Amniotic epithelial cell (primary cell): ENCODE measurements at places on chromosomes 11 and 22.
A peak's percentile ranks its signal among the peaks of the same experiment; 100 is the strongest.

GRCh38 chr11:123505546-123506299 is 75.7 kb downstream of the GRAMD1B start:
- no peak for DNase-seq

- peak; percentile 88 for DNase-seq
Observed at GRCh38 chr11:64121663-64122410, 44.1 kb downstream of the MACROD1 start.

DNA sequence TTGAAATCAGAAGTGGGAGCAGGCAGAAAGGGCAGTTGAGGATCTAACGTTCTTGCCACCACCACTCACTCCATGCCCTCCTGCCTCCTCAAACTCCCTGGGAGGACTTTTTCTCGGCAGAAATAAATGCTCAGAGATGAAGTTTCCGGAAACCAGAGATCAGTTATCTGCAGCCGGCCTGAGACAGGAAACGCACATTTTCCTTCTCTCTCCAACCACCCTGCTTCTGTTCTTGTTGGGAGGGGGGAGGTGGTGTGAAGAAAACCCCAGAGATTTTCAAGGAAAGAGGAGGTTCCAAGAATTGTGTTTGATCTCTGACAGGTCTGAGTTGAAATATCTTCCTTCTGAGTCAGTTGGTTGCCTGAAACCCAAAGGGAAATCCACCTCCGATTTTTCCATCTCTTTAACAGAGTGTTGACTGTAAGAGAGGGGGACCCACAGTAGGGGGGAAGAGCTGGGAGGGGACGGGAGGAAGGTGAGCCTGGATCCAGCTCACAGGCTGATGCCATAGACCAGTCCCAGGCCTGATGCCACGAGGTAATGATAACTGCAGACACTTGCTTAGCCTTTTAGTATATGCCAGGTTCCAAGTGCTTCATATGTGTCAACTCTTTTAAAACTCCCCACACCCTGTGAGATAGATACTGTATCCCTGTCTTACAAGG is 100.8 kb downstream of the TRAF6 start:
- DNase-seq: peak; percentile 83

DNA sequence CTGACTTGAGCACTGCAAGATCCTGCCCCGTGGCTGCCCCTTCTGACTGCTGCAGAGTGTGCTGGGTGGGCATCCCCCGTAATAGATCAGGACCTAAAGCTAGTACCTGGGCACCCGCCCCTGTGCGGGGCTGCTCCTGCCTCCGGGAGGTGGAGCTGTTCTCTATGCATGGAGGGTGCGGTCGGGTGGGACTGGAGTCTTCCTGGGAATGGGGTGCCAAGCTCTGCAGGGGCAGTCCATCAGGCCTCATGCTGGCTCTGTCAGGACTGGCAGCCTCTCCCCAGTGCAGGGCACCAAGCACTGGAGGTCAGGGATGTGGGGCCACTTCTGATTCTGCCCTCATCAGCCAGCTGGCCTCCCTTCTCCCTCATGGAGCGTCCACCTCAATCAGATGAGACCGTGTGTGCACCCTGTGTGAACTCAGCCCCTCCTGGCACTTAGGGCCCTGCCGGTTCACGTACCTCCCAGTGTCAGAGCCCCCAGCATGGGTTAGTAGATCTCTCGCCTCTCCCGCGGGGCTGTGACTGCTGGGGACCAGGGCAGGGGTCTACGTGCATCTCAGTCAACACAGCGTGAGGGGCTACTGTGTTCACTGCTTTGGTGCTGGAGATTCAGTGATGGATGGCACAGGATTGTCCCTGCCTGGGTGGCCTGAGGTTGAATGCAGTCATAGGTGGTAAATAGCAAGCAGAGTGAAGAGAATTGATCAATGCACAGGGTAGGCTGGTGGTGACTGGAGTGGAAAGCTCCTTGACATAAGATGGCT is 30.8 kb downstream of the MPPED1 start:
- DNase-seq: no peak

- DNase-seq: peak; percentile 80
Observed at GRCh38 chr11:9138612-9139579, 47.5 kb upstream of the SCUBE2 start.

DNA sequence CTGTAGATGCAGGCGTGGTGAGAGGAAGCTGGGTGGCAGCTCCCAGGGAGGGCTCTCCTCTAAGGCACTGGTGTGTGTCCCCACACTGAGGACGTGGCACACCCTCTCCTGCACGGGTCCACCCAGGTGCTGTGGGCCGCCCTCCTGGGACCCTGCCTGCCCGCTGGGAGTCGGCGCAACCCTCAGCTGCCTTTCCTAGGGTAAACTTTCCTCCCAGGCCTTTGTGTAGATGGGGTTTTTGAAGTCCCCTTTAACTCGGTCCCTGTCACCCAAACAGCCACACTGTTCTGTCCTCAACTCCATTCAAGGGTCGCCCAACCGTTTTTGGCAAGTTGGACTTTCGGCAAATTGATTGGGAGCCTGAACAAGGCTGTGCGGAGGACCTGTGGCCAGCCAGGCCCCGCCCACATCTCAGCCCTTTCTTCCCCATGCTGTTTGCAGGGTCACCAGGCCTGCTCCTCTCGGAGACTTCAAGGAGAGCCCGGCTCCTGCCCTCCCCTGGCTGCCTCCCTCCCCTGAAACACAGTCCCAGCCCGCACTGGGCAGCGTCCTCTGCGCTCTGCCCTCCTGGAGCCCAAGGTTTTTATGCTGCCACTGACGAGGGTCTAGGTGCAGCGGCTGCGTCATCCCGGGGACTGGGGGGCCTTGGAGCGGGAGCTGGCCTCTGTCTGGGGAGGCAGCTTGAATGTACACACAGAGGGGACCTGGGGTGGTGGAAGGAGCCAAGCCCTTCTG is 1126.2 kb downstream of the BRD1 start:
- no peak for DNase-seq

DNA sequence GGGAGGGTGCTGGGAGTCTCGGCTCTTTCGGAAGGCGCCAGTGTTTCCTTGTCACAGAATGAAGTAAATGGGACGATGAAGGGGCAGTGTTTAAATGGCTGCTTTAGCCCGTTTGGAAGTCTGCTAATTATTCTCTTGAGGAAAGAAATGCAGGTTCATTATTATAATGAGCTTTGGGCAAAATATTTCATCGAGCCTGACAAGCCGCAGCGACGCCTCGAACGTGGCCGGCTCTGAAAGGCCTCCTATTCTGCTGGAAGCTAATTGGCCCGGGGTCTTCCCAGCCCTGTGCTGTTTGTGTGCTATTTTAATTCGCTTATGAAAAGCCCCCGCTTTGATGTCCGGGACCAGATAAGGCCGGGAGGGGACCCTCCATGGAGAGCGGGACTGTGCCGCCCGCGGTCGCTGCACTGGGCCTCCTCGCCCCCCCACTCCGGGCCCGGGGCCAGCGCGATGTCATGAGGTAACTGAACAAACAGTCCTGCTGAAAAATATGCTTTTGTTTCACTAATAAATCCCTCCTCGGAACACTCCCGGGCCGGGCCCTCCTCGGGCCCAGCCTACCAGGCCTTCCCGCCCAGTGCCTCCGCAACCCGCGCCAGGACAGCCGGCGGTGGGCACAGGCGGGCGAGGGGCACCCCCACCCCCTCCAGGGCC is 78.4 kb downstream of the CDKN1C start:
- DNase-seq: peak; percentile 34
